Activated CD4-positive, alpha-beta T cell treated with anti-CD3 and anti-CD28 coated beads for 36 hours (primary cell): ENCODE measurements at places on chromosomes 16 and 17.
A peak's percentile ranks its signal among the peaks of the same experiment; 100 is the strongest.

GRCh38 chr17:6239241-6239798 lies 169.1 kb downstream of the WSCD1 start:
- H3K36me3 ChIP-seq = no peaks in the 10 kb centered on the region
- no peak for DNase-seq
- no peak overlapping the region for H3K4me3 ChIP-seq
- no peaks in the 10 kb centered on the region for H3K4me1 ChIP-seq

DNA sequence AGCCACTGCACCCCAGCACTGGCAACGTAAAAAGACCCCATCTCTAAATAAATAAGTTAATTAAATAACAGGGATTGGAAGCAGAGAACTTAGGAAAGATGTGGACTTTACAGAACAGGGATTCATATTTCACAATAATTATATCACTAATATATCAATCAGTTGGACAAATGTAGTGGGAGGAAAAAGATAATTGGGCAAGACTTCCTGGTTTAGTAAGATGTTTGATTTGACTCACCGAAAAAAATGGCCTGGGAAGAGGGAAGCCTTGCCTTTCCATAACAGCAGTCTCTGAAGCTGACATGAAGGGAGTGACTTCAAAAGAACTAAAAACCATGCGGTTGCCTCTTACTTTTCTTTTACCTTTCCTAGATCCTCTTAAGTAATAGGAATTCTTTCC lies 15.2 kb upstream of the C17orf78 start:
- H3K27ac ChIP-seq = no peak overlapping the region
- no peaks in the 10 kb centered on the region for H3K27me3 ChIP-seq
- no peak for DNase-seq

DNA sequence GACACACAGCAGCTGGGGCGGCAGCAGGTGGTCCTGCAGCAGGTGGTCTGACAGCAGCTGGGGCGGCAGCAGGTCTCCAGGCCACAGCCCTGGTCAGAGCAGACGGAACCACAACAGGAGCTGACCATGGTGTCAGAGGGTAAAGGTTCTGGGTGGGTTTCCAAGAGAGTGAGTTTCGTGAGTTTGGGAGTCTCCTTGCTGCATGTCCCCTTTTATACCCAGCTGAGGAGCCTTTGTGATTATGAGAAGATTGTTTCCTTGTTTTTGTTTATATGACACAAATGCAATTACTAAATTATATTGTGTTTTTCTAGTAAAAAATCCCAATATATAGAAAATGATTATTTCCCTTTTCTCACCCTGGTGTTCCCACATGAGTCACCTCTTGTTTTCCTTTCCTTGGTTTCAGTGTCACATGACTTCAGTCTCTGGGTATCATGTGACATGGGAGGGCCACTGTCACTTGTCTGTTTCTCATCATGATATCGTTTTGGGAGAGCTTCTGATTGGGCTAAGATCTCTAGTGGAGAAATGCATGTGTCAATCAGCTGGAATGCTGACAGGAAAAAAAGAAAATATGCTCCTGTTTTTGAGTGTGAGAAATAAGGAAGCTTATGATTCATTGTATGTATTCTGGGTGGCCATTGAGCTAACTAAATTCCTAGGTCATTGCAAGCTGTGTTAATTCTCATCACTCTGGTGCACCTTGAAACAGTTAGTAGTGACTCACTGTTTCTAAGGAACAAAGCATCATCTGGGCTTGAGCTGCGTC lies at the start of gene KRTAP4-6:
Gene KRTAP4-6, minus strand, starts transcription at position 185 of the 772 bp plus-strand sequence. Its CDS starts 57 bp downstream, at position 128.
- H3K4me1 ChIP-seq = no peaks in the 10 kb centered on the region
- DNase-seq = no peak
- H3K4me3 ChIP-seq = no peak within 1 kb of the TSS
- H3K27ac ChIP-seq = no peak within 1 kb of the TSS
- peaks cover 2% of the 10 kb centered on the region for H3K27me3 ChIP-seq
- peaks cover 2% of the 10 kb centered on the region for H3K36me3 ChIP-seq

GRCh38 chr17:10211666-10212065 lies 13.3 kb upstream of the GAS7 start:
- no peak for DNase-seq
- H3K27me3 ChIP-seq = no peaks in the 10 kb centered on the region
- H3K4me1 ChIP-seq = no peaks in the 10 kb centered on the region
- no peak overlapping the region for H3K27ac ChIP-seq

DNA sequence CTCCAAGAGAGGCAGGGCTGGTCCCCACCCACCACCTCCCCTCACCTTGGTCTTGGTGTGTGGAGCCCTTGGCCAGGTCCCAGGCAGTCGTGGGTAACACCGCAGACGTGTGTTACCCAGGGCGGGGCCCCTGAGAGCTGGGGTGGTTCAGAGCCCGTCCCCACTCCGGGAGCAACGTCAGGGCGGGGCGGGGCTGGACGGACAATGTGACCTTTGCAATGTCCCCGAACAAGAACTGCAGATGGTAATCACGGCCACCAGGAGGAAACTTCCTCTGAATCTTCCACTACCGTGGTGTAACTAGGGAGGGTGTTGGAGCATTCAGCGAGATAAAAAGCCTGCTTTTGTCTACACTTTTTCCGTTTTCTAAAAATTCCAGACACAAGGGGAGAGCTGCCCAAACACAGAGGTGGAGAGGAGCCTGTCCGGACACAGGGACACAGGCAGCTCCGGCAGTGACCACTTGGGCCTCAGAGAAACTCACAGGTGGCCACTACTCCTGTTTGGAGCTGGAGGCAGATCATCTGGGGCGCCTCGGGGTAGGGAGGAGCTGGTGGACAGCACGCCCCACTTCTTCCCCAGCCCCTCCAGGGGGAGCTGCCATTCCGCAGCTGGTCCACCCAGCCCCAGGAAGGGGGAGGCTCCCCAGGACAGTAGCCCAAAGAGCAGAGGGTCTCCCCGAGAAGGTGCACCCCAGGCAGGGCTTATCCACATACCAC lies 14.2 kb upstream of the SLC38A10 start:
- no peak overlapping the region for H3K4me3 ChIP-seq
- no peak overlapping the region for H3K27ac ChIP-seq
- H3K4me1 ChIP-seq = peaks cover 3% of the 10 kb centered on the region

DNA sequence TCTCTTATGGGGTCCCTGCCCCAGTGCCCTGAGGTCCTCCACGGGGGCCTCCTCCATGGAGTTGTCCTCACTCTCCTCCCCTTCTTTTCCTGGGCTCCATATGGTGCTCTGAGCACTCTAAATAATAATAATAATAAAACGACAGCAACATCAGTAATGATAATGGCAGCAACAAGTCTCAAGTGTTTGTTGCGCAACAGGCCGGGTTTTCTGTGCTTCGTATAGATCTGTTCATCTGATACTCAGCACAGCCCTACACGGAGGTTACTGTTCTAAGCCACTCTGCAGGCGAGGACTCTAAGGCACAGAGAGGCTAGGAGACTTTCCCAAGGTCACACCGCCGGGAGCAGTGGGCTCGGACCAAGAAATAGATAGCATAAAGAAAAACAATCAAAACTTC lies 13.7 kb downstream of the CIBAR2 start:
- H3K27ac ChIP-seq = no peak overlapping the region
- peaks cover 10% of the 10 kb centered on the region for H3K4me1 ChIP-seq
- no peak overlapping the region for H3K4me3 ChIP-seq
- H3K36me3 ChIP-seq = no peaks in the 10 kb centered on the region
- no peak for DNase-seq

DNA sequence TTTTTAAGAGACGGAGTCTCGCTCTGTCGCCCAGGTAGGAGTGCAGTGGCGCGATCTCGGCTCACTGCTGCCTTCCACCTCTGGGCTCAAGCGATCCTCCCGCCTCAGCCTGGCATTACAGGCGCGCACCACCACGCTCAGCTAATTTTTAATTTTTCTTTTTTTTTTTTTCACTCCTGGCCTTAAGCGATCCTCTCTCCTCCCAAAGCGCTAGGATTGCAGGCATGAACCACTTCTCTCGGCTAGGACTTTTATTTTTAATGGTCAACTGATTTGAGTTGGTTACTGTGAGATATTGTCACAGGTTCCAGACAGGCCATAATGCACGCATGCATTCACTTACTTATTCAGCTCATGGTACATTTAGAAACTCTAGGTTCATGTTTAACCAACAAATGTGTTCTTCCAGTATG lies 888 bp downstream of the PIGW start:
- H3K36me3 ChIP-seq = peaks cover 51% of the 10 kb centered on the region
- no peak for DNase-seq
- H3K4me1 ChIP-seq = peaks cover 39% of the 10 kb centered on the region
- H3K27me3 ChIP-seq = no peaks in the 10 kb centered on the region
- H3K27ac ChIP-seq = peak overlapping the region; percentile 99
- H3K4me3 ChIP-seq = peak overlapping the region; percentile 98
